ENCODE measurements at places on chromosomes 11 and 22.

GRCh38 chr11:64101461-64101860 lies 64.5 kb downstream of the MACROD1 start:
- no peak for DNase-seq

GRCh38 chr11:69027704-69028372 lies 14.8 kb upstream of the MRGPRF start:
- DNase-seq: no peak

- no peak for DNase-seq
Measured at GRCh38 chr11:31805629-31806185, 5.4 kb downstream of the PAX6 start.

DNA sequence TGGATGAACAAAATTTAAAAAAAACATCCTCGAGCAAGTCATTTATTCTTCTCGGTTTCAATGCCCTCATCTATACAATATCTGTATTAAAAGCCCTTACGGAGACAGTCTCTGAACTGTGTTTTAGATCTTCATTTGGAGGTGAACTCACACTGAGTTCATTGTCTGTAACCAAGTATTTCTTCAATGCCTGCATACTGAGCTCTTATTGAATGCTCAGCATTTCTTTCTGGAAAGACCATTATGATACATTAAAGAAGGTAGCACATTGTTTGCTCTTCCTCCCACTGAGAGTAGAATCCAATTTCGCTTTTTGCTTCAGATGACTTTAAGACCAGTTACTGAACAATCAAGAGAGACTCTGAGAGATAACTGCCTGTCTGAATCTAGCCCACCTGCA lies 1.7 kb upstream of the ANO3 start:
- no peak for DNase-seq

DNA sequence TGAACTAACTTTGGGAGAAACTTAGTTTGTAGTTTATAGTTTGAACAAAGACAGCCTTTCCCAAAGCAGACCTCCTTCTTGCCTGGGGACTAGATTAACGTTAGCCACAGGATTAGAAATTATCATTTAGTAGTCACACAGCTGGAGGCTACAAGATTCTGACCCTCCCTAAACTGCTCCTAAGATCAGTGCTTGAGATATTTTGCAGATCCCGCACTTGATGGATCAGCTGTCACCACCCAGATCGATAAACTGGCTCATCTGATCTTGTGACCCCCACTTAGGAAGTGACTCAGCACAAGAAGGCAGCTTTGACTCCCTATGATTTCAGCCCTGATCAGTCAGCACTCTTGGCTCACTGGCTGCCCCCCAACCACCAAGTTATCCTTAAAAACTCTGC lies 1.6 kb downstream of the SLC22A24 start:
- no peak for DNase-seq

DNA sequence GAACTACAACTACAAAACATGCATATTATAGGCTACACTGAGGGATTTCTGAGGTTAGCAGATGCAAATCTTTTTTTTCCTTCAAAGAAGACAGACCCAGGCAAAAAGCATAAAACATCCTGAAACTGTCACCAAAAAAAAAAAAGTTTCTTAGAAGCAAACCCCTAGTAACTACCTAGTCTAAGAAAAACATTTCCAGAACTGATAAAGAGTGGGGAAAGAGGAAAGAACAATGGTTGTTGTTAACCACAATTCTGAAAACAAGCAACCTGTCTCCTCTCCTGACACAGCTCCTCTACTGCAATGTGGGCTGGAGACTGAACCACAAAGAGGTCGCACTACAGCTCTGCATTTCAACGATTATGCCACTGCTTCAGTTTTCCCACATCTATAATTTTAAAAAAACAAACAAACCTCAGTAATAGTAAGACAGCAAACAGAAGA lies 15.0 kb downstream of the DENND5A start:
- DNase-seq: no peak

GRCh38 chr11:60756307-60757032 lies at the start of gene MS4A15:
Gene MS4A15, plus strand, starts transcription at chr11:60756867. Its CDS starts 6,867 bp downstream, at chr11:60763734.
- DNase-seq: peak; percentile 88

DNA sequence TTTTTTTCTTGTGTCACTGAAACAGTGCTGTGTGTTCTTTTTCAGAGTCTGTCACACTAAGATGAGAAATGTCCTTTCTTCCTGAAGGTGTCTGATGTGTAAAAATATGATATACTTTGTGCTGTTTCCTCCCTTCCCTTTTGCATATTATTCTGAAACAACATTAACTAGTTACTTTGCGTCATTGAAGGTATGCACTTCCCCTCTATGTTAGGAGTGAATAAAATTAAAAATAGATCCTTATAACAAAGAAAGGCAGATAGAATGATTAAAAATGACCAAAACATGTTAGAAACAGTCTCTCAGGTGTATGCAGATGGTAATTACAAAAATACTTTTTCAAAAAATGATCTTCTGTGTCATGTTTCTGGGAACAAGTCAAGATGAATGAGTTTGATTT lies 1.6 kb upstream of the RAB30 start:
- DNase-seq: no peak

GRCh38 chr22:36386351-36386899 lies 1.3 kb downstream of the MYH9 start:
- DNase-seq: peak; percentile 88

DNA sequence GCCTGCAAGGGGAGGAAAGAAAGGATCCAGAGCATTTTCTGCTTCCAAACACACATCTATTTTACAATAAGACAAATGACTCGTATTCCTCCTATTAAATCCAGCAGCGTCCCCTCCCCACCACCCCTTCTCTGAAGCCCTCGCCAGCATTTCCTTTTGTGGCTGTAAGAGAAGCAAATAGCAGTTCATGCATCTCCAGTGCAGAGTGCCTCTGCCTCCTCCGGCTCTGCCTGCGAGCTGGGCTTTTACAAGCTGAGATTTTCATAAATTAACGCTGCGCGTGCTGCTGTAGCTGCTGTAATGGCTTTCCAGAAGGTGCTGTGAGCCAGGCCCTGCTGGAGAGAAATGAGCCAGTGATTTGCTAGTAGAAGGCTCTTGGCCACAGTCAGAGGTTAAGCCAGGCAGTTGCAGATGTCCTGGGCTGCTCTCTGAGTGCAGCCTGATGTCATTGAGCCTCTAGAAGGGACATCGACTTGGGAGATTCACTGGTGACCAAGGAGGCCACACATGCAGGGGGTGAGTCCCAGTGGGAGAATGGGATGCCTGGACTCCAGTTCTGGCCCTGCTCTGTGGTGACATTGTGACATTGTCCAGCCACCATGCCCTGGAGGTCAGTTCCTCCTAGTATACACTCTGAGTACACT lies 134.5 kb upstream of the NAV2 start:
- DNase-seq: no peak

DNA sequence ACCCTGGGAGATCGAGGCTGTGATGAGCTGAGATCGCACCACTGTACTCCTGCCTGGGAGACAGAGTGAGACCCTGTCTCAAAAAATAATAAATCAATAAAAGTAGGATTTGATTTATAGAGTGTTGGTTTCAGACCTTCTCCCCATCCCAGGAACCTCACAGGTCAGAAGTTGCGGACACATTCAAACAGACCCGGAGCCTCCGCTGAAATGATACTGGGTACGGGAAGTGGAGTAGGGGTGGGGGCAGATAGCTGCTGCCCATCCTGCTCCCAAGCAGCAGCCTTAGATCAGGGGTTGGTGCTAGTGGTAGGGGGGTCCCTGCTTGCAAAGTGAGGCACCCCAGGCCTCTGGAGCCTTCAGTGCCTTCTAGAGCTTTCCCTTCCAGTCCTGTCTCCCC lies 7.8 kb downstream of the PRDM11 start:
- DNase-seq: no peak

DNA sequence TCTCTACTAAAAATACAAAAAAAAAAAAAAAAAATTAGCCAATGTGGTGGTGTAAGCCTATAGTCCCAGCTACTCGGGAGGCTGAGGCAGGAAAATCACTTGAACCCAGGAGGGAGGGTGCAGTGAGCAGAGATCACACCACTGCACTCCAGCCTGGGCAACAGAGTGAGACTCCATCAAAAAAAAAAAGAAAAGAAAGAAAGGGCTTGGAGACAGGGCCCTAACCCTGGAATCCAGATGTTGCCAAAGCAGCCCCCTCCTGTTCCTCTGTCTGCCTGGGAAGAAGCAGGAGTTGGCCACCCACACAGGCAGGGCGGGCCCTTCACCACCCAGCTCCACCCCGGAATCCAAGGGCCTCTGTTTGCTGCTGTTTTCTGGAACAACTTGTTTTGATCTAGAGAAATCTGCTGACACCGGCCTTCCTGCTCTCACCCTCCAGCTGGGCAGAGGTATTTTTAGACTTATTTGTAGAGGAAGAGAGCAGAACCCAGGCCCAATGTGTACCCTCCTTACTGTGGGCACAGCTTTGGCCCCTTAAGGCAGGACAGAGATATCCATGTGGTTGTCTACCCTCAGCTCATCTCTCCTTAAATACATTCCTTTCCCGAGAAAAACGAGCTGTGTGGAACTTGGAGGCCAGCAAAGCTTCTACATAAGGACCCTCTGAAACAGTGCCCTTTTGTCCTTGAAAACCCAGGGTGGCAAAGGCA lies 2.7 kb upstream of the NEAT1 start:
- peak; percentile 90 for DNase-seq

- no peak for DNase-seq
Measured at GRCh38 chr22:38124236-38124974, 13.9 kb upstream of the BAIAP2L2 start.

DNA sequence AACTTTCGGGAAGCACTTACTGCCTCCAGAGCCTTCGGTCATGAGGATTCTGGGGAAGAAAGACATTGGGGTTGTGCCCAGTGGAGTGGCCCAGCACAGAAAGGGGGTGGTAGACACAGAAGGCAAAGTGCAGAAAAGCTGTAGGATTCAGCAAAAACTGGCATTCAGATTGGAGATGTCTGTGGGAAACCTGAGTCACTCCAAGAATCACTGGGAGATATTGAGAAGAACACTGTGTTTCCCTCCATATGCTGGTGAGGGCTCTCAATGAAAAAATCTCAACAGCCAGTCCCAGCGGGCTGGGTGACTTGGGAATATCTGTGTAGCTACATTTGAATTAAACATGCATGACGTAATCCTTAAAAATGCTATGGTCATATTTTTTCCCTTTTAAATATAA lies 61.2 kb upstream of the RCN1 start:
- DNase-seq: no peak

GRCh38 chr22:22759371-22759770 lies 115.0 kb downstream of the GGTLC2 start:
- DNase-seq: no peak

- no peak for DNase-seq
Measured at GRCh38 chr11:16007514-16007913, 348.8 kb downstream of the SOX6 start.

DNA sequence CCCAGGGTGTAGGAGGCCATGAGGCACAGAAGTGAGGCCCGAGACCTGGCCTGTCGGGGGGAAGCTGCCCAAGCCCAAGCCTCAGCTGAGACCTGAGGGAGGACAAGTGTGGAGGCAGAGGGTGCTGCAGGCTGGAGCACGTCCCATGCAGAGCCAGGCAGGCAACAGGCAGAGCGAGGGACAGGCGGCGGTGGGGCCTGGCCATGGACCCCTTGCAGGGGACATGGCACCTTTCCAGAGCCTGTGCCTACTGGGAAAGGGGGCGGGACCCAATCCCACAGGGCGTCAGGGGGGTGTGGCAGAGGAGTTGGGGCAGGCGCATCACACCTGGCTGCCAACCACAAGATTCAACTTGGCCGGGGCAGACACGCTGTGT lies 4.3 kb downstream of the TNNI2 start:
- DNase-seq: no peak

GRCh38 chr11:12433121-12433520 lies 55.8 kb downstream of the PARVA start:
- no peak for DNase-seq

GRCh38 chr11:63501236-63501635 lies 4.6 kb upstream of the LGALS12 start:
- no peak for DNase-seq

- DNase-seq: no peak
Measured at GRCh38 chr11:9605742-9606141, 32.3 kb downstream of the WEE1 start.

- DNase-seq: no peak
Measured at GRCh38 chr11:10030122-10030490, 263.9 kb downstream of the SBF2 start.

DNA sequence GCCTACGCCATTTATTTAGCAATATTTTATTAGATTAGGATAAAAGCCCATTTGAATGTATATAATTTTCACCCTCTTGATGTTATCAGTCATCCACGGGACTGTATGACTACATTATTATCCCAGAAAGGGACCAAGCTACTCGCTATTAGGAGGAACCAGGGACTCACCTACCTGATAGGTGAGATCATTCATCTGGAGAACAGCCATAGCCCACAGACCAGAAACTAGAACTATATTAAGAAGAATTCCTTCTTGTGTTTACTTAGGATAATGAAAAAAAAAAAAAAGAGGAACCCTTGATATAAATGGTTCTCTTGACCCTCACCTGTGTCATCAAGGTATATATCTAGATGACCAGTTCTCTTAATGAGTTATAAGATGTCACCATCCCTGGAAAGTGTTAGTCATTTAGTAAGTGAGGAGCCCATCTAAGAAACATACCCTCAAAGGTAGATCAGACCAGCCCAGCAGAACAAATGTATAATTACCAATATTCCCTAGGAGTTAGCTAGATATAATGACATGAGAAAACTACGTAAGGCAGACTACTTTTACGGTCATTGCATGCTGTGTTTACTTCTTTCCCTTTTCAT lies 8.0 kb downstream of the SIK3 start:
- no peak for DNase-seq

GRCh38 chr11:115249061-115249578 lies 255.1 kb downstream of the CADM1 start:
- no peak for DNase-seq

DNA sequence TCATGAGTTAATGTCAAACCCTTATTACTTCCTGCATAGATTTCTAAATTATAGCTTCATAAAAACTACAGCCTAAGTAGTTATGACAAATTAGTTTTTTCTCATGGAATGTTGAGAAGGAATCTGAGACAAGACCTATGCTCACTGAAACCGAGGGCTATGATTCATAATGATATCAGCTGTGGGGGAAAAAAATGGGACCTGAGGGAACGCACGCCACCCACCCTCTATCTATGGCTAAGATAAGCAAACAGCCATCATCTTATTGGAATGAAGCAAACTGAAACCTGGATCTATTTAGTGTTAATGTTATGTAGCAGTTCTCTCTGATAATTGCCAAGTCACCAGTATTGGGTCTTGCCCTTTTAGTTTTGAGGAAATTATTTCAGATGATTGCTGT lies 906.9 kb upstream of the RAG2 start:
- DNase-seq: no peak

DNA sequence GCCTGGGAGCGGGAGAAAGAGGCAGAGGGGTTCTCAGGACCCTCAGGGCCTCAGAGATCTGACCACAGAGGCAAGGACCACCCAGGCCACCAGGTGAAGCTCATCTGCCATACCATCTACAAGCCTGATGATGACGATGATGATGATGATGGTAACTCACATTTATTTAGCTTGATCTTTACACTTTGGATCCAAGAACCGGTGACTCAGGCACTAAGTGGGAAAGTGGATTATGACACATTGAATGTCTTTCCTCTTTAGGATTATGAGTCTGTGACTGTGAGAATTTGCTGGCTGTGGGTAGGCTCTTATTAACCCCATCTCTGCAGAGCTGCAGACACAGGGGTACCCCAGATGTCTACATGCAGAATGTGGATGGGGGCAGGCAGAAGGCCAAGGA lies 110.3 kb downstream of the DSCAML1 start:
- no peak for DNase-seq

- DNase-seq: no peak
Measured at GRCh38 chr22:42431401-42432019, 693 bp downstream of the NFAM1 start.

GRCh38 chr11:59000003-59000402 lies 60.7 kb downstream of the GLYATL1 start:
- no peak for DNase-seq
